ENCODE measurements at places on chromosomes 2 and 18.
A peak's percentile ranks its signal among the peaks of the same experiment; 100 is the strongest.

GRCh38 chr2:68237976-68238580 lies 14.3 kb downstream of the PPP3R1 start:
- DNase-seq: no peak

GRCh38 chr2:239337877-239338484 lies 62.8 kb downstream of the HDAC4 start:
- no peak for DNase-seq

- no peak for DNase-seq
Observed at GRCh38 chr2:25938345-25938744, 44.0 kb downstream of the KIF3C start.

DNA sequence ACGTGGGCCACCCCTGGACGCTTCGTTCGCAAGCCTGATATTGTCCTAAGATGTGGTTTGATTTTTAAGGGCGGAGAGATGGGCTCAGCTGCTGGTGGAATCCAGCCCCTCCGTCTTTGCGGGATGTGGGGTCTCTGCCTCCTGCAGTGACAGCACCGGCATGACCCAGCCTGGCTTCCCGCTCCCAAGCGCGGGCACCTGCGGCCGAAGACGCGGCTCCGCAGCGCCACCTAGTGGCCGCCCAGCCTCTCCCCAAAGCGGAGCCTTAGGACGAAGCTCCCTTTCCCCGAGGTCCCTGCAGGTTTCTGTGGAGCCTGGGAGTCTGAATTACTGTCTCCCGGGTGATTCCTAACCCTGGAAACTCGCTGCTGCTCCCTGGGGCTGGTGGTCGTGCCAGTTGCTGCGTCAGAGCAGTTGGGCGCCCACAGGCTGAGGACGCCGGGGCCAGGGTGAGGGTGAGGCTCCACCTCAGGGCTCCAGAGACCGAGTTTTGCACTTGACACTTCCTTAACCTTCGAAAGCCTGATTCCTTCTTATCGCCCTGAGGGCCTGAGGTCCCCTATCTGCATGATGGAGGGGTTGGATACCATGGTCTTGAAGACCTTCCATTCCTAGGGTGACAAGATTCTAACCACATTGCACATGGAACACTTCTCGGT lies 137.5 kb downstream of the TPO start:
- peak; percentile 39 for DNase-seq

DNA sequence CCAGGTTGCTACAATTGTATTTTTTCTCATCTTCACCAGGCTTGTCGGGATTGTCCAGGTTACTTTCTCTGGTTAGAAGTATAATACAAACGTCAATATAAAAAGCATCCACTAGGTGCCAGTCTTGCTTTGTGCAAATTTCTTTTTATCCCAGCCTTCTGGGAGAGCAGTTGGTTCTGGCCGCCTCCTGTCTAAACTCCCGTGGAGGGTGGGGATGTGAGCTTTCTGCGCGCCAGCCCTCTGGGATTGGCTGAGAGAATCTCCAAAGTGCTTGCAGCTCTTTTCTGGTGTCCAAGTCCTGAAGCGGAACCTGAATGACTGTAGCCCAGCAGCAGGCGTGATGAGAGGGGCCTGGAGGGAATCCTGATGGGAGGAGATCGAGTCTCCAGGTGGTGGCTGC lies 22.4 kb upstream of the TOGARAM2 start:
- DNase-seq: peak; percentile 15

- DNase-seq: no peak
Observed at GRCh38 chr2:75637568-75637967, 9.0 kb upstream of the MRPL19 start.

DNA sequence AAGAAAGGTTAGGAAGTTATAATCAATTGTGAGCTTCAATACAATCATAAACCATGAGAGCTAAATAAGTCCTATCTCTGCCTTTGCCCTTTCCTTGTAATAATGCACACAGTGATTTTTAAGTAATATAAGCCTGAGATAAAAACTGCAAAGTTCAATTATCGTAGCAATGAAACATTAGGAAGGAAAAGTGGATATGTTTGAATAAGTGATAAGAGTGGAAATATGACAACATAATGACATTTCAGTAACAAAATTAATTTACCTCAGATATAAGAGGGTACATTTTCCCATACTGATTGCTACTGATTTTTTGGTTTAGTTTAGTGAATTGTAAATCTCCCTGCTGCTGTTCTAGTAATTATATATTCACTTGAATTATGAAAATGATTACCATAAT lies 164.2 kb upstream of the FANCL start:
- no peak for DNase-seq

DNA sequence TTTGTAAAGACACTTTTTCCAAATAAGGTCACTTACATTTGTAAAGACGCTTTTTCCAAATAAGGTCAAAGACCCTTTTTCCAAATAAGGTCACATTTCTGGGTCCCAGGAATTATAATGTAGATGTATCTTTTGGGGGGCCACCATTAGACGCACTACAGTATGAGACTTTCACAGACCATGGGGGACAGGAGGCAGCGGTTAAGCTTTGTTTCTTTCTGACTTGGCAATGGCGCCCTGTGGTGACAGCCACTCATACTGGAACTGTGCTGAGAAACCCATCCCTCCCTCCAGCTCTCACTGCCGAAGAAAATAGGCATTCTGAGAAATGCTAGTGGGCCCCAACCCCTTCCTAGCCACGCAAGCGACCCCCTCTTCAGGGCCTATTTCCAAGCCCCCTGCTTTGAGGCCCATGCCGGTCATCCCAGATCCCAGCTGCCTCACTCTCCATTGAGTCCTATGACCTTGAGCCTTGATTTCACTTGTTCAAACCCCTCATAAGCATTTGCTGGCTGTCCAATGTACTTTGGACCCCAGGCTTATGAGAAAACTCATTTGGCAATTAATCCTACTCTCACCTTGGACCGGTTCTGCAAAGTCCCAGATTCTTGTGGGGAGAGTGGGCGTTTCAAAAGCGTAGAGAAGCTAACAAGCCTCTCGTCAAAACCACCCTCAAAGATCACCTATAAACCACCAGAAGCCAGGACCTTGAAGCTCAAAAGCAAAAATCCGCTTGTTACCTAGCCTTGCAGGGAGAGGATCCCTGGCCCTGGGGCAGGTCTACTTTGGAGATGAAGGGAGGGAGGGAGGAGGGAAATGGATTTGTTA lies 11.3 kb upstream of the SPATA3 start:
- DNase-seq: peak; percentile 30

DNA sequence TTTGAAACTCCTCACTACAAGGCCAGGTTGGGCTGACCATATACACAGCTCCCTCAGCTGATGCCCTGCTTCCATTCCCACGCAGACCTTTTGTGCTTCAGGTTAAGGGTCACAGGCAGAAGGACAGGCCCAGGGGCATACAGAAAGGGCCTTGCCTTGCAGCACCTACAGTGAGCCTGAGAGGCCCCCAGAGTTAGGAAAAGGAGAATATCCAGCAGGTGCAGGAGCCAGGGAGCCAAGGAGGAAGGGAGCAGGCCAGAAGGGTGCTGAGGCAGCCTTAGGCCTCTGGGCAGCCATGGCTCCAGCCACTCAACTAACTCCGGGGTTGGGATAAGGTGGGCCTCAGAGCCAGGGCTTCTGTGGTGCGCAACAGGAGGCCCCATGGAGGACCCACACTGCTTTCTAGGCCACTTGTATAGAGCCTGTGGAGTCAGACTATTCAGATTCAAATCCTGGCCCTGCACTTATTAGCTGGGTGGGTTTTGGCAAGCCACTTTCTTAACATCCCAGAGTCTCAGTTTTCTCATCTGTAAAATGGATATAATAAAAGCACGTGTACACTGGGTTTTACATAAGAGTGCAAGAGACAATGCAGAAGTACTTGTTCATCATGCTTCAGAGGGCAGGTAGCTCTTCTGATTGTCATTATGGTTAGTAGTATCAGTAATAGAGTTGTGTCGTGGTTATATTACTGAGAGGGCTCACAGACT lies 214.6 kb upstream of the HAAO start:
- no peak for DNase-seq

DNA sequence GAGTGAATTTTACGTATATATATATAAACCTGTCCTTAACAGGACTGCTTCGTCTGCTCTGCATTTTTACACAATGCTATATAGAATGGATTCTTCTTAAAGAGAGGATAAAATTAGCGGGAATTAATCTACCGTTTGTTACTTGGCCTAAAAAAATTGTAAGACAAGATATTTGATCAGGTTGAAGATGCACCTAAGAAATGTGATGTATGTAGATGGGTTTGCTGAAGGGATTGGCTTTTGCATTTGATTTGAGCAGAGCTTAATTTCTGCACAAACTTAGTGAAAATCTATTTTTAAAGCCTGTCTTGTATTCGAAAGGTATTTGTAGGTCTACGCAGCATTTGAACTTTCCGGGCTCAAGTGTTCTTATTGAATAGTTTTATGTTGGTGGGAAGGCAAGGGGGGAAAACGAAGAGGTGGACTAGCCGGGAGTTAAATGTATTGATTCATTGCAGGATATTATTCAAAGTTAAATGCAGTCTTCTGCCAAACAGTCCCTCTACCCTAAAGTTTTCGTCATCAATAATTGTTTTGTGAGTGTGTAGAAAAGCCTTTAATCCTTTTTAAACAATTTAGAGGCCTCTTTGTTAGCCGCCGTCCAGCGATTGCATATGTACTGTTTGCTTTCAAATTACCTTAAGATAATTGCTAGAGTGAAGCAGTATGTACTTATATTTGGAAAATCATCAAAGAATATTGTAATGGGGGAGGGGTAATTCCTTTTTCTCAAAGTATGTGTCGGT lies 1.2 kb downstream of the PPP1CB start:
- DNase-seq: no peak

DNA sequence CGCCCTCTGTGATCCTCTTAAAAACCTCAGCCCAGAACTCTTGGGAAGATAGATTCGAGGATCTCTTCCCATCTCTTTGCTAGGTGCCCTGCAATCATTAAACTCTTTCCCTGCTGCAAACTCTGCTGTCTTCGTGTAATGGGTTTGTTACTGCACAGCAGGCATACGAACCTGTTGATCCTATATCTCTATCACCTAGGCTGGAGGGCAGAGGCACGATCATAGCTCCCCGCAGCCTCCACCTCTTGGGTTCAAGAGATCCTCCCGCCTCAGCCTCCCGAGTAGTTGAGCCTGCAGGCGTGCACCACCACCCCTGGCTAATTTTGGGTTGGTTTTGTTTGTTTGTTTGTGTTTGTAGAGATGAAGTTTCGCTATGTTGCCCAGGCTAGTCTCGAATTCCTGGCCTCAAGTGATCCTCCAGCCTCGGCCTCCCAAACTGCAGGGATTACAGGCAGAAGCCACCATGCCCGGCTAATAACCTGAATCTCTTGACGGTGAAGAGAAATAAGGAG lies 493 bp upstream of the BBS5 start:
- DNase-seq: no peak

DNA sequence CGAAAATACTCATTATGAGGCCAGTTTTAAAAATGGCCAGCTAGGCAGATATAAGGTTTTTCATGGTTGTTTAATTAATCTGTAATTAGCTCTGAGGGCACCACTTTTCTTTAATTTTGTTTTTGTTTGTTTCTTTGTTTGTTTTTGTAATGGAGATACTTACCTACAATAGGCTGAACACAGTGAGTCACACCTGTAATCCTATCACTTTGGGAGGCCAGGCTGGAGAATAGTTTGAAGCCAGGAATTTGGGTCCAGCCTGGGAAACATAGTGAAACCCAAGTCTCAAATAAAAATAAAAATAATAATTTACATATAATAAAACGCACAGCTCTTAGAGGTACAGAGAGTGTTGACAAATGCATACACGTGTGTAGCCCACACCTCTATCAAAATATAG lies 56.8 kb upstream of the MSH2 start:
- DNase-seq: no peak

- DNase-seq: no peak
Observed at GRCh38 chr2:132860220-132860619, 190.2 kb upstream of the LYPD1 start.

GRCh38 chr18:7169601-7170000 lies 52.0 kb upstream of the LAMA1 start:
- DNase-seq: no peak

GRCh38 chr2:142052220-142052863 lies 78.5 kb downstream of the LRP1B start:
- DNase-seq: no peak

DNA sequence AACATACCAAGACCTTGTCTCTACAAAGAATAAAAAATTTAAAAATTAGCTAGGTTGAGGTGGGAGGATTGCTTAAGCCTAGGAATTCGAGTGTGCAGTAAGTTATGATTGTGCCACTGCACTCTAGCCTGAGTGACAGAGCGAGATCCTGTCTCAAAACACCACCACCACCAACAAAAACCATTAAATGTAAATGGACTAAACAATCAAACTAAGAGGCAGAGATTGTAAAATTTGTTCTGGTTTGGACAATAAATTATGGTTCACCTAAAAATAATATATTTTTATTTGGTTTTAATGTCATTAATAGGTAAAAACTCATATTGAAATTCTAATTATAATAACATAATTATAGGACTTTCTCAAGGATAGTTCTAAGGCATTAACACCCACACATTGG lies 9.9 kb upstream of the ATIC start:
- no peak for DNase-seq

DNA sequence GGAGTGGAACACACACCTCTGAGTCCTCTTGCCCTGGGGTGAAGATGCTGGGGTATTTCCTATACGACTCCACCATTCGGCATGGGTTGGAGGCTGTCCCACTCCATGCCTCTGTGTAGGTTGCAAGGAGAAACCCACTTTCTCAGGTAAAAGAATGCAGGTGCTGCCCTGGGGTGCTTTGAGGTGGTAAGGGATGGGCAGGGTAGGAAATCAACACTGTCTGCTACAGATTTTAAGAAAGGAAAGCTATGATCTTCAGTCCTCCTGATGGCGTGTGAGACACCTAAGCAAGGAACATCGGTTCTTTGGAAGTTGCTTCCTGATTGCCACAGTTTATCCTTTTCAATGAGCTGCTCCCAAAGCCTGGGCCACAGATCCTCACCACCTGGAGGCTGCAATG lies 209.2 kb downstream of the NCK2 start:
- DNase-seq: no peak

GRCh38 chr2:15989559-15989958 lies 49.2 kb downstream of the MYCN start:
- no peak for DNase-seq

GRCh38 chr2:44723921-44724320 lies 217.6 kb upstream of the SIX3 start:
- DNase-seq: no peak

GRCh38 chr2:174662459-174662858 lies 64.9 kb upstream of the WIPF1 start:
- no peak for DNase-seq

DNA sequence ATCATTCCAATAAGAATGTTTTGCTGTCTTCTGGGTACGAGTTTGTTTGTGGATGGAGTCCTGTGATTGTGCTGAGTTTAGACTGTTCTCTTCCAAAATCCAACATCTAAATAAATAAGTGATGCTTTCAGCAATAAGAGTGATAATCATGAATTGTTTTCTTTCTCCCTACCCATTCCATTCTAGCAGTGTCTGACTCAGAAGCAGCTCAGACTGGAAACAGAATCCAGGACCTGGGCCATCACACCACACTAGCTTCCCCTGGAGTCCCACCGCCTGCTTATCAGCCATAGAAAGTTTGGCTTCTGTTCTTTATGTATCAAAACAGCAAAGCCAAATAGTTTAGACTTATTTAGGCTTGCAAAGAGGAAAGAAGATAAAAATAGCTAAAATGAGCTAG lies 76.4 kb upstream of the CNGA3 start:
- DNase-seq: no peak

GRCh38 chr2:107063228-107063627 lies 177.3 kb upstream of the ST6GAL2 start:
- DNase-seq: no peak
